ENCODE measurements at places on chromosomes 1 and 21.

DNA sequence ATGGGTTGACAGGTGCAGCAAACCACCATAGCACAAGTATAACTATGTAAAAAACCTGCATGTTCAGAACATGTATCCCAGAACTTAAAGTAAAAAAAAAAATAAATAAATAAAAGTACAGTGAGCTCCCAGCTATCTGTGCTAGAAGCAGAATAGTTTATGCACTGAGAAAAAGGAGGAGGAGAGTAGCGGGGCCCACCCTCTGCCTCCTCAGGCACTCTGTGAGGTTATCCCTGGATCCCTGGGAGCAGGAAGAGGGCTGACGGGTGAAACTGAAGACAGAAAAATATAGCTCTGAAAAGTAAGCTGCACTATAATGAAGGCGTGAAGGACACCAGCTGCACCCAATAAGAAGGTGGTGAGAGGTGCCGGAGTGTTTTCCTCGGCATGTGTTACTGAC, 117.2 kb downstream of the SIPA1L2 start:
- no peak for DNase-seq

DNA sequence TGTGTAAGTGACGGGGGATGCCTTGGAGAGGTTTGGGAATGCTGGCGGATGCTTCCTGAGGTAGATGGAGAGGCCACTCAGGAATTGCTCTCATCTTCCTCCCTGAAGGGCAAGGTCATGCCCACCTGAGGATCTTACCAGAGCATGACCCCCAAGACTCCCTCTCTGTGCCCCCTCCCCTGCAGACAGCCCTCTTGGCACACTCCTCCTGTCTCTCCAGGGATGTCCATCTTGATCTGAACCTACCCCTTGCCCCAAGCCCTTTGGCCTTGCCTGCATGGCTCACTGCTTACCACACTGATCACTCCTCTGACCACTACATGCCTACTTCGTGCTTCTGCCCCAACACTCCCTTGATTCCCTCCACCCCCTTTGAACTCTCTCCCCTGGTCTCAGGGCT, 17.9 kb upstream of the MPL start:
- DNase-seq, result no peak

DNA sequence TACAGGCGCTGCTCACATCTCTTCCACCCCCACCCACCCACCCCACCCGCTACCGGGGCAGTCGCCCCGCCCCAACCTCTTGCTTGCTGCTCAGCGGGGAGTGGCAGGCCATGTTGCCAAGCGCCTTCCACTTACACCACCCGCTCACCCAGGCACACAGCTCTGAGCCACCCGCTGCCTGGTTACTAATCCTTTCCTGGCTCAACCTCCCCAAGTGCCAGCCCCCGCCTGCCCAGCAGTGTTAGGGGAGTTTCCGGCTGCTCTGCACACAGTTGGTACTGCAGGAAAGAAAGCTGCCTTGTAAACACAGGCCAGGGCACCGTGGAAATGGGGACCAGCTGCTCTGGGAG, 56.2 kb downstream of the LACTBL1 start:
- DNase-seq, result peak; percentile 56

- DNase-seq, result no peak
Measured at GRCh38 chr1:2068951-2069350, 18.7 kb downstream of the PRKCZ start.

- no peak for DNase-seq
Measured at GRCh38 chr21:37405629-37406028, 39.1 kb downstream of the DYRK1A start.

DNA sequence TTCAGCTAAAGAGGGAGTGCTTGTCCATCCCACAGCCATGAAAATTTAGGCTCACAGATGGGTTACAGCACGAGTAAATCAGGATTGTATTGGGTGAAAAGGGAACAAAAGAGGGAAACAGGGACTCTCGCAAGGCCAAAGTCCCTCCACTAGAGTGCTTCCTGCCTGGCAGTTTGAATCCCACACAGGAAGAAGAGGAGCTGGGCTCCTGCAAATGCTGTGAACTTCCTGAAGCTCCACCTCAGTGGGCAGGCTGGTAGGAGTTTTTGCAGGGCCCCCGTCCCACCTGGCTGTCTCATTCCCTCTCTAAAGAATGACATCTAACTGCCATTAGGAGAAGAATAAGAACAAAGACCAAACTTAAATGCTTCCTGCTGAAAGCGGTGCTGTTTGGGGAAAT, 712.0 kb upstream of the PRMT6 start:
- DNase-seq, result no peak

DNA sequence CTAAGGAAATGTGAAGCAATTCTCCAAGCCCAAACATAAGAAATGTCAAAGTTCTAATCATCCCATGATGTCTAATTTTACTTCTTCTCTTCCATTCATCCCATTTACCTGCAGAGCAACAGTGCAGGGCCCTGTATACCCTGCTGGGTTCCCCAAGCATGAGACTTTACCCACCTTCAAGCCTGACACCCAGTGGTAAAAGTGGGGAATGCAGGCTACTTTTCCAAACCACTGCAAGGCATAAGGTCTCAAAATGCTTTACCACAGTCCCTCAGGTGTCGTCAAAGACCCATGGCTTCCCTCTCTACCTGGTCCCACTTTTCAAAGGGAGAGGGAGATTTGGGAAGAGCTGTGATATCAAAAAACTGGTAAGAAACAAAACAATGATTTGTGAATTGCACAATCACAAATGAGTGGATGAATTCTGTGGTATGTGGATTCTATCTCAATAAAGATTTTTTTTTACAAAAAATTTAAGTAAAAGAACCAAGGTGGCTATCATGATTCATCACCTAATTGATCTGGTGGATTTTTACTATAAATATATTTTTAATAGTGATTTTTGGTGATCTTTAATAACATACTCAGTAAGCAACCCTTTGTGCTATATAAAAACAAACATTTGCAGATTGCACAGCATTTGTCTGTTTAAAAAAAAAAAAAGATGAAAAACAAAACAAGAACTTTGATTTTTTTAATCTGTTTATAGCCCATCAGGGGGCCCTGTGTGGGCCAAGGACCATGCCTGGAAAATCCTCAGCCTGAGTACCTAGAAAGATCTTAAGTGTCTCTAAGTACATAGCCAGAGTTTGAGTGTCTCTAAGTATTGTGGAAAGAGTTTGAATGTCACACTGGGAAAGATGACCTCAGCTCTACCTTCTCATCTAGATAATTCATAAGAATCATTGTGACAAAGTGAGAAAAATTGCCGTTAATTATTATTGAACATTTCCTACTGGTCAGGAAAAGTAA, 73.1 kb upstream of the GJB5 start:
- no peak for DNase-seq

GRCh38 chr1:243316366-243316989, 60.6 kb downstream of the SDCCAG8 start:
- DNase-seq, result no peak

GRCh38 chr1:119739150-119739549, 27.4 kb downstream of the PHGDH start:
- no peak for DNase-seq

DNA sequence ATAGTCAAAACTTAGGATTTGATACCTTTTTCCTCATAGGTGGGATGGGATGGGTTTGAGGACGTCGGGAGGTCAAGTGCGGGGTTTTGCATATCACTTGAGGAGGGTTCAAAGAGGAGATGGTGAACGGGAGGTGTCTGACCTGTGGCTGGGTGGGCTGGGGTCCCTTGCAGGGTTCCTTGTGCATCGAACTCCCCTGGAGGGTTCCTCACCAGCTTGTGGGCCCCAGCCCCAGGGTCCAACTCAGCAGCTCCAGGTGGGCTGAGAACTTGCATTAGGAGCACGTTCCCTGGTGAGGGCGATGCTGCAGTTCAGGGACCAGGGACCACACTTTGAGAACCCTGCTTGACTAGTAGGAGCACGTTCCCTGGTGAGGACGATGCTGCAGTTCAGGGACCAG, 23.2 kb downstream of the TRPM2 start:
- DNase-seq, result no peak

Measured in right forelimb (tissue), 1 donor.